Amygdala (tissue), 56 donors: ENCODE measurements at places on chromosomes 16 and 17.

DNA sequence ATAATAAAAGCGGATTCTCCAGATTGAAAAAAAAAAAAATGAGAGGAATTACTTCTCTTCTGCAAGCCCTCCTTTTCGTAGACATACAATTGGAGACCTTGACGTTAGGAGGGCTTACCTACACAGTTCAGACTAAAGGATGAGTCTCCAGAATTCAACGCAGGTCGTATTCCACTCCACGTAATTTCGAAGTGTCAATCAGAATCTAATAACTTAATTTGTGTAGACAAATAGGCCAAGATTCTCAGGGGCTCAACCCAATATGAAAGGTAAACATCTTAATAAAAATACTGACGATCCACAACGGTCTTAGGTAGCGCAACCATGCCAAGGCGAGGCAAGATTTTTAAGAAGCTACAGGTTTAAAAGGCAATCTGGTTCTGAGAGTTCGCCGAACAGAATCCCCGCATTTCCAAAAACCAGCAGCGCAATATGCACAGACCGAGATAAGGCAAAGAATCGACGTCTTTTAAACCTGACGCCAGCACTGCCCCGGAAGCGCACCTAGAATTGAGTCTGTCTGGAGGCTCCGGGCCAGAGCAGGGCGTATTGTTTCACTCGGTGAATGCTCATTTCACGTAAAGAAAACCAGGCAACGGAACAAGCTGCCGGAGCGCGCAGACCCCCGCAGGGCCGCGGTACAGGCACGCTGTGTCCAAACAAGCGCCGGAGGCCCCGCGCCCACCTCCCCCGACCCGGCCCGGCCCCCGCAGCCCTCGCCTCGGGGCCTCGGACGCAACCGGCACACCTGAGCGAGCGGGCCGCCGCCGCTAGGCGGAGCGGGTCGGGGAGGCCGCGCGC is 623 bp downstream of the MBTPS1 start:
- DNase-seq = peak; percentile 54

GRCh38 chr17:42414704-42415409 is 8.2 kb downstream of the CAVIN1 start:
- no peak for DNase-seq

DNA sequence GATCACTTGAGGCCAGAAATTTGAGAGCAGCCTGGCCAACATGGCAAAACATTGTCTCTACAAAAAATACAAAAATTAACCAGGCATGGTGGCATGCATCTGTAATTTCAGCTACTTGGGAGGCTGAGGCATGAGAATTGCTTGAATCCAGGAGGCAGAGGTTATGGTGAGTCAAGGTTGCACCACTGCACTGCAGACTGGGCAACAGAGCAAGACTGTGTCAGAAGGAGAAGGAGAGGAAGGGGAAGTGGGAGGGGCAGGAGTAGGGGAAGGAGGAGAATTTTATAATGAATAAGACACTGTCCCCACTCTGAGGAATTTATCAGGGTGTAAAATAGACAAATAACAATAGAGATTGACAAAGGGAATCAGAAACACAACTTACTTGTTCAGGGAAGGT is 440.6 kb upstream of the DYNLRB2 start:
- DNase-seq = no peak

GRCh38 chr16:24178496-24178895 is 77.6 kb upstream of the CACNG3 start:
- no peak for DNase-seq

DNA sequence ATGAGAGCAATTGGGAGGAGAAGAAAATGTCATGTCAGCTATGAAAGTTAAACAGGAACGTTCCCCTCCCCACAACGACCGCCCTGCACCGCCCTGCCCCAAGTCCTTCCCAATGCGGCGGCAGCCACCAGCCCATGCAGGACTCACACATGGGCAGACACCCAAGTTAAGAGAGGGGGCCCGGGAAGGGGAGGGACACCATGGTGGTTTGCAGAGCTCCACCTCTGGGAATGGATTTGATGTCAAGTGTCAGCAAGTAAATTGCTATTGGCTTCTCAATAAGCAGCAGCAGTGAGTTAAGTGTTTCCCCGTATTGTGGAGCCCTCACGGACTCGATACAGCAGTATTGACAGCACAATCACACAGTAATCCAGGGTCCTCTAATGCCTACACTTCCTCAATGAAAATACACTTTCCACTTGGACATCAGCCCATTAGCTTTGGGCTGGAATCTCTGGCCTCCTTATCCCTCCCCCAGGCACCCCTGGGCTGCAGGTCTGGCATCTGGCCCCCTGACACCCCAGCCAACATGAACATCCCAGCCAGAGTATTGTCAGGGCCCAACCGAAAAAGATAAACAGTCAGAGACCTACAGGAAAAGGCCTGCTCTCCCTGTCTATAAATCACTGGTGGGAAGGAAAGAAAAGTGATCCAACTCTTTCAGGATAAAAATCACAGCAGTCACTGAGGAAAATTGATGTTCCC is 22.6 kb downstream of the ZFHX3 start:
- DNase-seq = no peak
